ENCODE measurements at places on chromosomes 2 and 18.

- no peak for DNase-seq
These were observed 42.4 kb downstream of the LONRF2 start for GRCh38 chr2:100279586-100280534.

DNA sequence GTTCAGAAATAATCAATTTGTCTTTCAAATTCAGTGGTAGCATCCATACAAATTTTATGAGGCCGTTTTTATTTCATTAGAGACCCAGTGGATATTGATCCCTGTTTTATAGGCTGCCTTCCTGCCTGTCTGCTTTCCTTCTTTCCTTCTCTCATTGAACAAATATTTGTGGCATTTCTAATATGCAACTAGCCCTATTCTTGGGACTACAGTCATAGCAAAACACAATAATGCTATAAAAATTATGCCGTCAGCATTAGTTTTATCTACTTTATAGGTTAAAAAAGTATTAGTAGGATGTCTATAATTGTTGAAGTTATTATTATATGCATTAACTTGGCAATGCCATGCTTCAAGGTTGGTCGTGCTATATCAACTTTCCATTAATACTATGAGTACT lies 2037.8 kb upstream of the LRRTM1 start:
- DNase-seq = no peak

GRCh38 chr2:171598713-171599319 lies 76.5 kb downstream of the CYBRD1 start:
- DNase-seq = no peak

DNA sequence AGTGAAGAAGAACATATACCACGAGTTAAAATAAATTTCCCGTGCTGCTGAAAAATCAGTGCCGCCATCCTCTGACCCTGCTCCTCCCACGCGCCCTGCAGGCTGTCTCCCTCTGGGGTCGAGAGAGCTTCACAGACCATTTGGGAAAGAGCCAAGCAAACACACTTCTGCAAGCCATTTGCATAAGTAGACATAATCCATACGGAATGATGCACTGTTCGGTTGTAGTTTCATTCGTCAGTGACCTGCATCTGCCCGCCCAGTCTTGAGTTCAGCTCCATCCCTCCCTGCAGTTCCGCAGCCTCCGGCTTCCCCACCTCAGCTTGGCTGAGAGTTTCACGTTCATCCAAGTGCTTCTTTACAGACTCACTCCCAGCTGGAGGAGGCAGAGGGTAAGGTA lies 69.6 kb downstream of the TRAPPC12 start:
- DNase-seq = no peak

- DNase-seq = no peak
These were observed 373.3 kb downstream of the IRS1 start for GRCh38 chr2:226426292-226426736.

DNA sequence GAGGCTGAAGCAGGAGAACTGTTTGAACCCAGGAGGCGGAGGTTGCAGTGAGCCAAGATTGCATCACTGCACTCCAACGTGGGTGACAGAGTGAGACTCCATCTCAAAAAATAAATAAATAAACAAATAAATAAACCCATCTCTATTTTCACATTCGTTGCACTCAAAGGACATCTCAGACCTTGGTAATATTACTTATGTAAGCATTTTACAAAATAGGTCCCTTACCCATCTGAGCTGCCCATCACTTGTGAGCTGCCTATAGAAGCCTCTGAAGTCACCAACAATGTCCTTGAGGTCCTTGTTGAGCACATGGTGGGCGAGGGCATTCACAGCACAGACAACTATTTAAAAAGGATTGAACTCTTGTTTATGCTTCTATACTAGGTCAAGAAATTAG lies 15.4 kb downstream of the ENOSF1 start:
- DNase-seq = no peak

All from heart right ventricle (tissue), 16 donors.